ENCODE measurements at places on chromosomes 1 and 21.

DNA sequence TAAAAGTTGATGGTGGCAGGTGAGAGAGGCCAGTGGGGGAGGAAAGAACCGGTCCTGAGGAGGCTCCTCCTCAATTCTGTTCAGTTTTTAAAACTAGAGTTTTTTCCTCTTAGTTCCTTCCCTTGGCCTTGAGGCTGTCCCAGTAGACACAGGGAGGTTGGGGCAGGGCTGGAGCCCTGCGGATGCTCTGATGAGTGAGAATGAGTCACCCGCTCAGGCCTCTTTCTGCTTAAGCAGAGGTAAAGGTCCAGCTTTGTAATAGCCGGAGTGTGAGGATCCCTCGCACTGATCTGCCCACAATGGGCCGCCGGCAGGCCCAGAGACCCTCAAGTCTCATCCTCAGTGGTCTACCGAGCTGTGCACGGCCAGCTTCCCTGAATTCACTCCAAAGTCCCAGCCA lies 49.6 kb upstream of the IRF2BP2 start:
- no peak for DNase-seq

DNA sequence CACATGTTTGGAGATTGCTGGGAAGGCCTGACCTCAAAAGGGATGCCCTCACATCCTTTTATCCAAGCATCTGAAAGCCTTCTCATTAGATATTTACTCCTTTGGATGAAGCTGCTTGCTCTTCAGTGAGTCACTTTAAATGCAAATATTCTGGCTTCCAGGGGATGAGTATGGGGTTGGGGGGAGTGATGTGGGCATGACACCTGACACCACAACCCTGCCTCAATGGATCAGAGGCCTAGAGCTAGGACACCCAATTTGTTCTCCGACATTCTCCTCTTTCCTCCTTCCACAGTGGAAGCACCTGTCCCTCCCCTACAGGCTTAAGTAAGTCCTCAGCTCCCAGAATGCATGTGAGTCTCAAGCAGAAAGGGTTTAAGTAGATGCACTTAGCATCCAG lies 238.3 kb downstream of the OMA1 start:
- no peak for DNase-seq

DNA sequence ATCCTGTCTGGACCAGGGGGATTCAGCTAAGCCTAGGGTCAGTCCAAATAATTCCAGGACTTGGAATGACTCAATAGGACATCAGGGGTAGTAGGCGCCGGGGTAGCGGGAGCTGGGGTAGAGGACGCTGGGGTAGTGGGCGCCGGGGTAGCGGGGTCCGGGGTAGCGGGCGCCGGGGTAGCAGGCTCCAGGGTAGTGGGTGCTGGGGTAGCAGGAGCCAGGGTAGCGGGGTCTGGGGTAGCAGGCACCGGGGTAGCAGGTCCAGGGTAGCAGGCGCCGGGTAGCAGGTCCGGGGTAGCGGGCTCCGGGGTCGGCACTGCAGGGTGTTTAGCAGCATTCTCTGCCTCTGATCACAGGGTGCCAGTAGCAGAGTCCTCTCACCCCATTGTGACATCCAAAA lies 248.9 kb downstream of the KCNJ6 start:
- DNase-seq = no peak

DNA sequence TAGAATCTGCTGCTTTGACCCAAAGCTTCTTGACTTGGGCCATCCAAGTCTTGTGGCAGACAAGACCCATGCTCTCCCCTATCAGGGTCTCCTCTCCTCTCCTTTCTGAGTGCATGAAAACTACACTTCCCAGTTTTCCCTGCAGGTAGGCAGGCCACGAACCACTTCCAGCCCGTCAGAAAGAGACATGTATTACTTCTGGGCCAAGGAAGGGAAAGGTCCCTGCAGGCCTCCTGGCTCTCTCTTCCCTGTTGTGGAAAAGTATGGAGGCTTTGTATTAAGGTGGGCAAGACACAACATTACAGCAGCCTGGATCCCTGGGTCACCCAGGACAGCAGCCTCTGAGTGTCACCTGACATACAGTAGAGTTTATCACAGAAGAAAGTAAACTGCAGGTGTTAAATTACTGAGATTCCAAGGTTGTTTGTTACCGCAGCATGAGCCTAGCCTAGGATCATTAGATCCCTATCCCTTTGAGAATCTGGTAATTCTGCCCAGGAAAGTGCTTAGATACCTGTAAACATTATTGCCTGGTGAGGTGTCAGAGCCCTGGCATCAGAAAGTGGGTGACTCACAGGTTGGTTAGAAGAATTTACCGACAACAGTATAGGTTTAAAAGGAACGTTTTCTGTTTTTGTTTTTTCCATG lies 717.3 kb downstream of the MATN1 start:
- DNase-seq = no peak

DNA sequence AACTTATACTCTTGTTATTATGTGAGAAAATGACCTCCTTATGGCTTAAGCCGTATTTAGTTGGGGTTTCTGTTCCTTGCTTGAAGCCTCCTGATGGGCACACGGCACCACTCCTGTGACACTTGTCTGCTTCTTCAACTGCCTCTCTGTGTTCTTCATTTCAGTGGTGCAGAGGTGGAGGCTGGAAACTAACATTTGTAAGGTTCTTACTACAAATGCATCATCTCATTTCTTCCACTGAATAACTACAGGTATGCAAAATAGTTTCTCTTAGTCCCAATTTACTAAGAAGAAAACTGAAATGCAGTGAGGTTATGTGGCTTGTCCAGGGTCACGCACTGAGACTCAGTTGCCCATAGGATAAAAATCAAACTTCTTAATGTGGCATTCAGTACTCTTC lies 23.6 kb upstream of the ZNF362 start:
- DNase-seq = no peak

- DNase-seq = no peak
These were observed 6.2 kb upstream of the MARK1 start for GRCh38 chr1:220521778-220522177.

- peak; percentile 36 for DNase-seq
These were observed 60.7 kb upstream of the ATP5PO start for GRCh38 chr21:33976082-33977016.
